Adipocyte (in vitro differentiated cells): ENCODE measurements at places on chromosomes 1 and 21.

- DNase-seq, result peak; percentile 40
Measured at GRCh38 chr1:202255343-202255742, 61.7 kb downstream of the LGR6 start.

- no peak for DNase-seq
Measured at GRCh38 chr1:21299780-21300395, 9.6 kb upstream of the ECE1 start.

DNA sequence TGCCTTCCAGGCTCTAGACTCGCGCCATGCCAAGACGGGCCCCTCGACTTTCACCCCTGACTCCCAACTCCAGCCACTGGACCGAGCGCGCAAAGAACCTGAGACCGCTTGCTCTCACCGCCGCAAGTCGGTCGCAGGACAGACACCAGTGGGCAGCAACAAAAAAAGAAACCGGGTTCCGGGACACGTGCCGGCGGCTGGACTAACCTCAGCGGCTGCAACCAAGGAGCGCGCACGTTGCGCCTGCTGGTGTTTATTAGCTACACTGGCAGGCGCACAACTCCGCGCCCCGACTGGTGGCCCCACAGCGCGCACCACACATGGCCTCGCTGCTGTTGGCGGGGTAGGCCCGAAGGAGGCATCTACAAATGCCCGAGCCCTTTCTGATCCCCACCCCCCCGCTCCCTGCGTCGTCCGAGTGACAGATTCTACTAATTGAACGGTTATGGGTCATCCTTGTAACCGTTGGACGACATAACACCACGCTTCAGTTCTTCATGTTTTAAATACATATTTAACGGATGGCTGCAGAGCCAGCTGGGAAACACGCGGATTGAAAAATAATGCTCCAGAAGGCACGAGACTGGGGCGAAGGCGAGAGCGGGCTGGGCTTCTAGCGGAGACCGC, 2.0 kb upstream of the OLIG2 start:
- no peak for DNase-seq

GRCh38 chr21:31624961-31625491, 34.5 kb upstream of the SOD1 start:
- DNase-seq, result no peak

GRCh38 chr21:38908537-38908936, 102.8 kb downstream of the ETS2 start:
- DNase-seq, result no peak

GRCh38 chr1:77834771-77835334, 53.6 kb upstream of the NEXN start:
- peak; percentile 74 for DNase-seq

GRCh38 chr1:152348447-152348846, 11.4 kb downstream of the FLG2 start:
- DNase-seq, result no peak

- no peak for DNase-seq
Measured at GRCh38 chr21:32138658-32139057, 140.2 kb downstream of the MIS18A start.

- no peak for DNase-seq
Measured at GRCh38 chr1:170707117-170707516, 43.2 kb downstream of the PRRX1 start.

DNA sequence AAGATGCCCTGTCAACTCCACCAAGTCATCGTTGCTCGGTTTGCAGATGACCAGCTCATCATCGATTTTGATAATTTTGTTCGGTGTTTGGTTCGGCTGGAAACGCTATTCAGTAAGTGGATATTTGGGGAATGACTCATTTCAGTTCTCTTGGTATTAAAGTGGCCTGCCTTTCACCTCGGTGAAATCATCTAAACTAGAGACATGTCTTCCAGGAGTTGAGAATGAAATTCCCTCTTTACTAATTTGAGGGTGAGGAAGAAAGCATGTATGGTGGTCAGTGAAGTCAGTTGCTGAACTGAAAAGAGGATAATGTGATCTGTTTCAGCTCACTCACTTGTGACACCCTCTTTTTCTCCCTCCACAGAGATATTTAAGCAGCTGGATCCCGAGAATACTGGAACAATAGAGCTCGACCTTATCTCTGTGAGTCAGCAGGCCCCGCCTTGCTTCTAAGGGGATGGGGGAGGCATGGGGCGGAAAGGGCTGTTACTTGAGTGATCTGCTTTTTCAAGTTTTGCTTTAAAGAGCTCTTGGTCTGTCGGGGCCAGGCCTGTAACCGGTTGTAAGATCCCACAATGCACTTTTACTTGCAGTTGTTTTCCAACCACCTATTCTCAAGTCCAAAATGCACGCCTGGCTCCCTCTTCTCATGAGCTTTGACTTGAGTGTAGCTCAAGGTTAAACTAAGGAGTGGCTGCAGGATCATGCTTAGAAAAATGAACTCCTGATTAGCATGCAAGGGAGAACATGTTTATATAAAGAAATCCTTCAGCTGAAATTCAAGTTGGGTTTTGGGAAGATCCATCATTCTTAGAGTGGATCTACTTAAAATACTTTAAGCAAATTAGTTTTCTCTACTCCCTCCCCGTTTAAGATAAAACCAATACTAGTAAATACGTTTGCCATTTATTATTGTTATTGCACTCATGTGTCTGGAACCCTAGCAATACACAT, 59.8 kb downstream of the CAPN2 start:
- peak; percentile 86 for DNase-seq

DNA sequence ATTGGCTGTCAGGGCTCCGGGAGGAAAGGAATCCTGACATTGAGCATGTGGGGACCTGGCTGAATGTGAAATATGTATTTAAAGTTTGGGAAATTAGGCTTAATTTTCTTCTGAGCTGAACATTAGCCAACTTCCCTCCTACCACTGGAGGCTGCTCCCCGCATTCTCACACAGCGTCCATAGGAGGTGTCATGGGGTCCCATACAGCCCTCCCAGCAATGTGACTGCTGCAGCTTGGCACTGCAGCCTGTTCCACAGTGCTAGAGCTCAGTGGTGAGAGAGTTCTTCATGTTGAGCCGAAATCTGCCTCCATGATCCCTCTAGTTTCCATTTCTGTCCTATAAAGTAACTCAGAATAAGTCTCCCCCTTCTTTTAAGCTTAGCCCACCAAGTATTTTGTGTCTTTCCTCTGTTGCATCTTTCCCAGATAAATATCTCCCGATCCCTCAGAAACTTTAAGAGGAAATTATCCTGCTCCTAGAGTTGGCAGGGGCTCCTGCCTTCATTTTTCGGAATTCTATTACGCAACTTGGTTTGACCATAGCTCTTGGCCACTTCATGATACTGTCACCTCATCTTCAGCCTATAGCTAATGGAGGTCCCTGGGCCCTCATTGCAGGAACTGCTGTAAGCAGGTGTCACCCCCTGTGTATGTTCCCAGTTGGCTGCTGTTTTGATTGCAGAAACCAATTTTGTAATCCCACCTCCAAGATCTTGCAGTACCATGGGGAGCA, 2.0 kb downstream of the FCRL6 start:
- DNase-seq, result no peak

DNA sequence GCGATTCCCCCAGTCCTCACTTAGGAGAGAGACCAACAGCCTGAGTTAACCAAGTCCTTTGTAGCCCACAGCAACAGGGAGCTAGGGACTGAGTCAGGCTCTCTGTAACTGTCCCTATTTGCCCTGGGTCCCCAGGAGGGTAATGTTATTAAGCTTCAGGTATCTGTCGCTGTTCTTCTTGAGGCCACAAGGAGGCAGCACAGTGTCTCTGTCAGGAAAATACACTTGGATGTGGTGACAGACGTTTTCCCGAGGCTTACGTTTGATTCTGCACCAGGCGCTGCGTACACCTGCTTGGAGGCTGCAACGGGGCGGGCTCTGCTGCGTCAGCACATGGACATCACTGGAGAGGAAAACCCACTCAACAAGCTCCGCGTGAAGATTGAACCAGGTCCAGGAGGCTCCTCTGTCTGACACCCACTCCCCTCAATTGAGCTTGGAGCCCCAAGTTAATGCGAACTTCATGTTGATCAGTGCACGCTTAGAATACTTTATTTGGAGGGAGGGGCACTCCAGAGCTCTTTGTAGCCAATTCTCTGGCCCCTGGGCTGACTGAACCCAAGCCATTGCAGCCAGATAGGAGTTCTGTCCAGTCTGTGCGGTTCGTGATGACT, 10.7 kb upstream of the ELF3 start:
- peak; percentile 75 for DNase-seq

- DNase-seq, result no peak
Measured at GRCh38 chr1:161884475-161884874, 118.4 kb downstream of the ATF6 start.

DNA sequence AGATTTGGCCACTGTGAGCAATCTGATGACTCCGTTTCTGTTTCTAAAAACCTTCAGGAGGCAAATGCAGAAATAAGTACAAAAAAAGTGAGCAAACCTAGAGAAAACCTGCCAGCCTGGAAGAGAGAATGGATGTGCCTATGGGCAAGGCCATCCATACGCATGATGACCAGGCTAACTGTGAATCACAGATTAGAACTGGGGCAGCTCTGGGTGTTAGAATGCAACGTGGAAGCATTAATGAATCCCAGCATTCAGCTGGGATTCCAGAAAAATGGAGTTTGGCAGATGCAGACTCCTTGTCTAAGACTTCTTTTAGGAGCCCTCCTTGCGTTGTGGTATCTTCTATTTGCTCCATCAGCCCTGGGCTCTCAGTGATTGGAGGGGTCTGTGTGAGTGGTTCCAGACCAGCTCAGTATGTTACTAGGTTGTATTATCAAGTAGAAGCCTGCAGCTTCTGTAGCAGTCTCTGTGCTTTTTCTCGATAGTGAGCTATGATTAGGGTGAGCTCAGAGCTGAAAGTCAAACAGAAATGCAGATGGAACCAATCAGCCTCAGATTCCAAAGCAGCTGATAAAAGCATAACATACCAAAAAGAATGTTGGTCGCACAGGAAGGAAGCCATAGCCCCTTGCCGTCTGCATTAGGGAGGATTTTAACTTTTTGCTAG, 154.0 kb downstream of the PSMG1 start:
- DNase-seq, result peak; percentile 81

- DNase-seq, result no peak
Measured at GRCh38 chr1:203265541-203265940, 36.1 kb upstream of the CHIT1 start.

DNA sequence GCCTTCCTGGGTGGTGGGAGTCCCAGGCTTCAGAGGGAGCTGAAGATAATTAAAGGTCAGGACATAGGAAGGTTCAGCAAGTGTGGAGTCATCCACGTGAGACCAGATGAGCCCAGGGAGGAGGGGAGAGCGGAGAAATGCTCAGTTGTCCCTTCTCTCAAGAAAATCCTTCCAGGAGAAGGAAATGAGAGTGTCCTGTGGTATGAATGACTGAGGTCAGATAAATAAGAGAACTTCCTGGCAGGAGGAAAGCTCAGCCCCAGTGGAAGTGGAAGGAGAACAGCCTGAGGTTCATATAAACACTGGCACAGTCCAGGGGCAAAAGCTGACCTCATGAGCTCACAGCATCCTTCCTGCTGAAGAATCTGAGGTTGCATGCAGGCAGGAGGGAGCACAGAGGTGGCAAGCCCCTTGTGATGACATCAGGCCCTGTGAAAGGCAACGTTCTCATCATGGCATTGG, 97.6 kb downstream of the NAV1 start:
- DNase-seq, result no peak

DNA sequence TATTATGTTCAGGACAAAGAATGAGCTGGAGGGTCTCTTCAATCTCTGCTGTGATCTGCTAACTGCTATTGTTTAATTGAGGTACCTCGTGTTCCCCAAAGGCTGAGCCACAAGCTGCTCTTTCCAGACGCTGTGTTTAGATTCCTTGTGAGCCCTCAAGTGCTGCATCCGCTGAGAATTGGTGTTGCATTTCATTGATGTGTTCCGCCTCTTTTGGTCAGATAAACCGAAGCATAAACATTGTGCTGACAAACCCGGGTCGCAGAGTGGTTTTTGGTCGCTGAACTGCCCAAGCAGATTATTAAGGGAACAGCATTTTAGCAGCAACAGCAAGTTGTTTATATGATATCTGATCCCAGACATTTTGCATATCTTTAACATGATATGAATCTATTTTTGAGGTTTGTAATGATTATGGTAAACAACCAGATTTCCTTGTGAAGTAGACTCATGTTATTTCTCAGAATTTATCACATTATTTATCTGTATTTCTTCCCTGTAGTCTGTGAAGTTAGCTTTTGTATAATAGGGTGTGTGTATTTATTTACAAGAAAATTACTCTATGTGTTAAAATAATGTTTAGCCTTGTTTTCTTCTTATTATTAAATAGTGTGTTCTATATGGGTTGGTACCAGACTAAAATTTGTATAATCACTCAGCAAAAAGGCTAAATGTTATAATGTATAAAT, 217.2 kb upstream of the C1orf105 start:
- peak; percentile 12 for DNase-seq

DNA sequence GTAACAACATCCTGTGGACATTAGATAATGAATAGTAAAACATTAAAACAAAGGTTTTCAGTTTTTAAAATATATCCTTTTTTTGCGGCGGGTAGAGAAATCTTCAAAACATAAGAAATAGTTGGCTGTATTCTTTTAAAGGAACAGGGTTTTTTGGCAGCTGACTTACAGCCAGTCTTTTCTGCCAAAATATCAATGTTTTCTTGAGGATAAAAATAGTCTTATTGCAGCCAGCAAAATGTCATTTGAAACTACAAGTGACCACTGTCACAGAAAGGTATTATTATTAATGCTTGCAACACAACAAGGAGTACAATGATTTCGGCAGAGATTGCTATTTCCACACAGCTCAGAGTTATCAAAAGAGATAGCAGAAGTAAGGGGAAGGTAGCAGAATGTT, 21.4 kb downstream of the OLFM3 start:
- no peak for DNase-seq

GRCh38 chr1:203340112-203340790, 10.7 kb downstream of the FMOD start:
- DNase-seq, result peak; percentile 96

DNA sequence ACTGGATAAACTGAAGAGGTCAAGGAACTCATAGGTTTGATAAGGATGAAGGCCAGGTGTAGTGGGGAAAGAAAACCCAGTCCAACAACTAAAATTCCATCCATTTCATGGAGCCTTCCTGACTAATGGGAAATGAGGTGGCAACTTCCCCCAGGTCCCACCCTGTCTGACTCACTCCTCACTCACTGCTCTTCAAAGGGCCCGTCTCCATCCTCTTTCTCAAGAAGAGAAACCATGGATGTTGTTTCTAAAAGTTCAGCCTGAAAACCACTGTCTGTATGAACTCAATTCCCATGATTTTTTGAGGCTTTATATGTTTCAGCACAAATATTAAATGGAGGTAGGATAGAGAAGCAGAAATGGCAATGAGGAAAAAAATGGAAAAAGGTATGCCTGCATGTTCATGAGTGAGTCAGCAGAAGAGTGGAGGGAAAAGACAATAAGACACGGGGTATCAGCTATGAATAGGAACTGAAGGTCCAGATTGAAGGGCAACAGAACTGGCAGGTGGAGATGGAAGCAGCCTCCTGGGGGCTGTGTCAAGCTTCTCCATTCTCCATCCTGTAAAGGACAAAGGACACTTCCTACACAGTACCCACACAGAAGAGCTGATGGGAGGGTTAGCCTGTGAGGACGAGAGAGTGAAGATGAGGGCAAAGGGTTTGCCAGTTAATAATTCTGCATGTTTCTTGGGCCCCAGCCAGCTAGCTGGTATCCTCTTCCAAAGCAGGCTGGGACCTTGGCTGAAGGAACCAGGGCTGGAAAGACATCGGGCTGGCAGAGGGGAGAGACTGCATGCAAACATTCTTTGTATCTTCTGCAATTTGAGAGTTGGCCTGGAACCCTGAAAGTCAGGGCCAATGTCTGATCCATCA, 5.5 kb upstream of the ELOVL1 start:
- DNase-seq, result peak; percentile 63

- no peak for DNase-seq
Measured at GRCh38 chr1:109361649-109362048, 36.1 kb downstream of the SORT1 start.
